ENCODE measurements at places on chromosomes 2 and 18. TPM values are rescaled to one million over a fixed set of nuclear protein-coding genes. Genes with fewer than 3 reads are reported as not detected.

HOXD9 gene
- polyA plus RNA-seq, result not detected

RBKS gene
- polyA plus RNA-seq, result 2.5 TPM

SPDYA gene
- not detected for polyA plus RNA-seq

HOXD10 gene
- not detected for polyA plus RNA-seq

ZDBF2 gene
- polyA plus RNA-seq, result 4.4 TPM

GRCh38 chr2:33292981-33293595, 183.4 kb upstream of the RASGRP3 start:
- DNase-seq, result no peak
- H3K4me1 ChIP-seq, result no peaks in the 10 kb centered on the region
- no peaks in the 10 kb centered on the region for H3K27me3 ChIP-seq
- H3K36me3 ChIP-seq, result no peaks in the 10 kb centered on the region
- no peak overlapping the region for H3K27ac ChIP-seq

DNA sequence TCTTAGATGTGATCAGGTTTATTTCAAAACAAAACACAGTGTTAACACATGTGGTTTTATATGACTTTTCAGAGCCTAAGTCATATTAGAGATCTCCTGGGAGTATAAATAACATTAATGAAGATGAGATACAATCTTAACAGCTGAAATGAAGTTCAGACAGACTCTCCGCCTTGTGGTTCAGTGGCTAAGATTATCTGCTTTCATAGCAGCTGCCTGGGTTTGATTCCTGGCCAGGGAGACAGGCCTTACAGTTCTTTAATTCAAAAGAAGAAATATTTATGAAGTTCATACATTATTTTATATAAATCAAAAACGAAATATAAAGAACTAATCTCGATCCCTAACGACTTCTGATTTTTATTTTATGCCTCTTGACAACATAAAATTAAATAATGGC, 35.2 kb upstream of the TTC32 start:
- no peak overlapping the region for H3K27ac ChIP-seq
- H3K4me1 ChIP-seq, result no peaks in the 10 kb centered on the region
- no peaks in the 10 kb centered on the region for H3K27me3 ChIP-seq

DNA sequence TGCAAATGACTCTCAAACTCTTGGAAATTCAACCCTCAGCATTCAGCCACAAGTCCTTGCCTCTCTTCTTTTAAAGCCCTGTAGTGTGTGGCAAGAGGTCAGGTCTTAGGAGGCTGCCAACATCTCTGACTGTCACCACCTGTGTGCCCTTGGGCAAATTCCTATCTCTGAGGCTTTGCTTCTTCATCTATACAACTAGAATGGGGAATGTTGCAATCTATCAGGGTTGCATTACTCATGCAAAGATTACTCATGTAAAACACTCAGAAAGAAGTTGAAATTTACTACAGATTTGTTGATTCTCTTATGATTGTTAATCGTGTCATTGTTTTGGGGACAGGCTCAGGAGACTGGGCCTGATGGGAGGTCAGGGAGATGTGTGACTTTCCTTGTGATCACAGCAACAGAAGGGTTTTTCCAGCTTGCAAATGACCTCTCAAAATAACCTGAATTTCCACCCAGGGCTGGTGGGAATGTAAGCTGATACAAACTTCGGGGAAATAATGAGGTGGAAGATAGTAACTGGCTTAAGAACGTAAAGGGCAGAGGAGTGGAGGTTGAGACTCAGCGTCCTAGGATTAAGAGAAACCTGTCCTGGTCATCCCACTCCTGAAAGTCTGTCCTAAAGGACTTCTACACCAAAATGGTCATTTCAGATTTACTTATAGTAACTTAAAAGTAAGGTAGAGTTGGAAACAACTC, 32.1 kb upstream of the SIGLEC15 start:
- H3K4me3 ChIP-seq, result no peak overlapping the region
- H3K27ac ChIP-seq, result no peak overlapping the region
- DNase-seq, result no peak
- no peaks in the 10 kb centered on the region for H3K27me3 ChIP-seq
- no peaks in the 10 kb centered on the region for H3K4me1 ChIP-seq

- no peaks in the 10 kb centered on the region for H3K36me3 ChIP-seq
- H3K4me1 ChIP-seq, result no peaks in the 10 kb centered on the region
- DNase-seq, result no peak
These were observed 60.7 kb downstream of the ANKRD62 start for GRCh38 chr18:12154361-12154760.

DNA sequence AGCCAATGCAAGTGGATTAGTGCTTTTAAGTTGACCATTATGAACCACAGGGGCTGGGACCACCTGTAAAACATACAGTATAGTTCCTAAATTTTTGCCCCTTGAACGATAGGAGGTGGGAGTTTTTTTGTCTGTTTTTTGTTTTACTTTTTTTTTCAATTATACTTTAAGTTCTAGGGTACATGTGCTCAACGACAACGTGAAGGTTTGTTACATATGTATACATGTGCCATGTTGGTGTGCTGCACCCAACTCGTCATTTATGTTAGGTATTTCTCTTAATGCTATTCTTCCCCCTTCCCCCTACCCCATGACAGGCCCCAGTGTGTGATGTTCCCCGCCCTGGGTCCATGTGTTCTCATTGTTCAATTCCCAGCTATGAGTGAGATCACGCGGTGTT, 1797.9 kb upstream of the PIK3C3 start:
- no peak overlapping the region for H3K27ac ChIP-seq
- H3K4me3 ChIP-seq, result no peak overlapping the region
- H3K4me1 ChIP-seq, result no peaks in the 10 kb centered on the region
- H3K36me3 ChIP-seq, result no peaks in the 10 kb centered on the region
- no peak for DNase-seq
- H3K27me3 ChIP-seq, result no peaks in the 10 kb centered on the region

DNA sequence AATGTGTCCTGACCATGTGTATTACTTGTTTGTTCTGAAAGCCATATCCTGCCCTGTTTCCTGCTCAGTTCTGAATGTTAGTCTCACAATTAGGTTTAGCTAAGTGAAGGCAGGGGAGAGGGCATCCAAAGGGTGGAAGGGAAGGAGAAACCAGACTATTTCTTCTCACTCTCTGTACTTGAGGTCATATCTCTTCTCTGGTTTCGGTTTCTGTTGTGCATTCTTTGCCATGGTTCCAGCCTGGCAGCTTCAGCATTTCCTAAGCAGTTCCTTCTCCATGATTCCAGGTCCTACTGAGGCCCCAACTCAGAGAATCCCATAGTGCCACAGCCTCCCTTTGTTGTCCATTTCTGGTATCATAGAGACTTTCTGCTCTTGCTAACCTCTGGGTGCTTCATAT, 40.3 kb upstream of the HNMT start:
- no peak overlapping the region for H3K27ac ChIP-seq
- H3K27me3 ChIP-seq, result no peaks in the 10 kb centered on the region
- no peak overlapping the region for H3K4me3 ChIP-seq
- DNase-seq, result no peak
- no peaks in the 10 kb centered on the region for H3K36me3 ChIP-seq

- H3K27me3 ChIP-seq, result no peaks in the 10 kb centered on the region
- H3K4me3 ChIP-seq, result no peak overlapping the region
- no peak for DNase-seq
- no peaks in the 10 kb centered on the region for H3K36me3 ChIP-seq
- H3K27ac ChIP-seq, result no peak overlapping the region
- H3K4me1 ChIP-seq, result no peaks in the 10 kb centered on the region
These were observed 42.9 kb upstream of the SPHKAP start for GRCh38 chr2:228224410-228224809.

- DNase-seq, result no peak
- no peaks in the 10 kb centered on the region for H3K27me3 ChIP-seq
- no peaks in the 10 kb centered on the region for H3K4me1 ChIP-seq
- H3K4me3 ChIP-seq, result no peak overlapping the region
These were observed 262.3 kb downstream of the NRXN1 start for GRCh38 chr2:50769406-50770181.

DNA sequence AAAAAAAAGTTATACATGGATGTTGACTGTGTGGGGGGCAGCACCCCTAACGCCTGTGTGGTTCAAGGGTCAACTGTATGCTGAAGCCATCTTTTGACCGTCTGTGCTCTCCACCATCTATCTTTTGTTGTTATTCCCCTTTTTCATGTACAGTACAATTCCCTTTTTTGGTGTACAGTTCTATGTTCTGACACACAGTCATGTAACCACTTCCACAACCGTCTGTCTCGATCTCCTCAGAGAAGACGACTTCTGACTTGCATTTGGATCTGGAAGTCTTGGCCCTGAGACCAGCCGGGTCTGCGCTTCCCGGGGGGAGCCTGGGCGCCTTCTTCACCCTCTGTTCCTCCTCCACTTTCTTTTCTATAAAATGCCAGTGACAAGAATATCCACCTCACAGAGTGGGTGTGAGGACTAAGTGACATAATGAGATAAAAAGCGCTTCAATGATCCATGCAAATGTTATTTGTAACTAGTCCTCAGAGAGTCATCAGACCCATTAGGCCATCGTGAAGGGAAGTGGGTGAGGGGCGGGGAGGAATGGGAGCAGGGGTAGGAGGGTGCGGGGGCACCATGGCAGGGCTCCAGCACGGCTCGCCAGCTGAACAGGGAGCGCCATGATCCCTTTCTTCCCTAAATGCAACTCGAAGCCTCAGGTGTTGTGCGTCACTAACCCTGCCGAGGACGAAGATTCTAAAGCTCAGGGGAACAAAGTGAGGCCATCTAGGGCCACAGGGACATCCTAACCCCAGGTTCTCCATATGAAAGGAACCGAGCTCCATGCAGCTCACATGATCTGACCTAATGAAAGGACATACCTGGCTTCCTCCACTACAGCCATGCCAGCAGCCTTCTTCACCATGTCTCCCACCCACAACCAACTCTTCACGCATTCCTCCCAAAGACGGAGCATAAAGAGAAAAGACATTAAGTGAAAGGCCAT, 16.6 kb downstream of the ADCY3 start:
- DNase-seq, result no peak
- peaks cover 2% of the 10 kb centered on the region for H3K36me3 ChIP-seq
- H3K27me3 ChIP-seq, result no peaks in the 10 kb centered on the region
- no peaks in the 10 kb centered on the region for H3K4me1 ChIP-seq
- H3K4me3 ChIP-seq, result no peak overlapping the region

GRCh38 chr2:196413821-196414274, 225.7 kb upstream of the CCDC150 start:
- no peak for DNase-seq
- H3K4me1 ChIP-seq, result peaks cover 6% of the 10 kb centered on the region
- no peak overlapping the region for H3K4me3 ChIP-seq
- H3K27ac ChIP-seq, result no peak overlapping the region

DNA sequence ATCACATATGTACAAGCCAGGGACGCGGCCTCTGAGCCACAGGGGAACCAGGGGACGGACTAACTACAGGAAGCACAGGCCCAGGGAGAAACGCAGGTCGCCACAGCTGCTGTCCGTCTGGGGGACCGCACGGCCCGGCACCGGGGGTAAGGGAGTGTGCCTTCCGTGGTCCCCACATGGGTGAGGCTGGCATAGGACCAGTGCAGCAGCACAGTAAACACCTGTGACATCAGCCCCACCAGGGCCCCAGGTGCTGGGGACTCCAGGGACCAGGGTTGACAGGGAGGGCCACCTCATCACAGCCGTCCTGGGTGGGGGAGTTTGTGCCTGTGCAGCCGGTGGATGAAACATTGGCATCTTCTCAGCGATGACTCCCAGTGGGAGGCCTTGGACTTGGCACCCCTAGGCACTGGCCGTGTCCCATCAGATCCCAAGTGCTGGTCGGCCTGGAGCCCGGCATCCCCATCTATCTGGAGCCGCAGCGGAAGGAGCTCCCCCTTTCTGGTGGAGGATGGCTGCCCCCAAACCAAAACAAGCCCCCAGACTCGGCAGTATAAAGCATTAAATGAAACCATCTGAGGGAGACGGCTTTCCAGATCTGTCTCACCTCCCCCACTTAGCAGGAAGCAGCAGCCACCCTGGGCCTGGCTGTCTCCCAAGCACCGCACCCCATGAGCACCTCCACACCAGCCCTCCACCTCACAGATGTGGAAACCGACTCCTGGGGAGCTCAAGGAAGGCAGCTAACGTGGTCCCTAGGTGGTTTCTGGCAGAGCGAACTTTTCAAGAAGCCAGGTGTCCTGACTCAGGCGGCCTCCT, 22.5 kb downstream of the AQP12A start:
- no peak overlapping the region for H3K27ac ChIP-seq
- no peaks in the 10 kb centered on the region for H3K27me3 ChIP-seq
- H3K4me3 ChIP-seq, result no peak overlapping the region
- H3K4me1 ChIP-seq, result no peaks in the 10 kb centered on the region

DNA sequence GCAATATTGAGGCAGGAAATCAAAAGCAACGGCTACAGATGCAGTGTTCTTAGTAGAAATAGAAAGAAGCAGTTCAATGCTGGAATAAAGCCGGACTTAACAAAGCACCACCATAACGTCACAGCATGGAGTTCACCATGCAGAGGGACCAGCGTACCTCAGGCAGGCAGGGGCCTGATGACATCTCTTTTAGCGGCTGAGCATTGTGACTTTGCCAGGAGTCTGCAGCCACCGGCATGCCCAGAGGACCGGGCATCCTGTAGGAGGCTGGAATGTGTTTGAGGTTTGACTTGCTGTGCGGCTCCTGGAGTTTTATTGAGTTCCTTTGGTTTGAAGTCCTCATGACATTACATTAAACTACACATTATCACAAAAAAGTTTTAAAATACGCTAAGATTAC, 139.8 kb downstream of the UXS1 start:
- H3K4me3 ChIP-seq, result no peak overlapping the region
- H3K27me3 ChIP-seq, result no peaks in the 10 kb centered on the region
- no peak for DNase-seq
- peaks cover 77% of the 10 kb centered on the region for H3K4me1 ChIP-seq
- H3K36me3 ChIP-seq, result no peaks in the 10 kb centered on the region

GRCh38 chr2:26875808-26876207, 27.9 kb downstream of the DPYSL5 start:
- DNase-seq, result no peak
- no peaks in the 10 kb centered on the region for H3K4me1 ChIP-seq
- no peaks in the 10 kb centered on the region for H3K36me3 ChIP-seq
- H3K27ac ChIP-seq, result no peak overlapping the region
- H3K27me3 ChIP-seq, result no peaks in the 10 kb centered on the region

DNA sequence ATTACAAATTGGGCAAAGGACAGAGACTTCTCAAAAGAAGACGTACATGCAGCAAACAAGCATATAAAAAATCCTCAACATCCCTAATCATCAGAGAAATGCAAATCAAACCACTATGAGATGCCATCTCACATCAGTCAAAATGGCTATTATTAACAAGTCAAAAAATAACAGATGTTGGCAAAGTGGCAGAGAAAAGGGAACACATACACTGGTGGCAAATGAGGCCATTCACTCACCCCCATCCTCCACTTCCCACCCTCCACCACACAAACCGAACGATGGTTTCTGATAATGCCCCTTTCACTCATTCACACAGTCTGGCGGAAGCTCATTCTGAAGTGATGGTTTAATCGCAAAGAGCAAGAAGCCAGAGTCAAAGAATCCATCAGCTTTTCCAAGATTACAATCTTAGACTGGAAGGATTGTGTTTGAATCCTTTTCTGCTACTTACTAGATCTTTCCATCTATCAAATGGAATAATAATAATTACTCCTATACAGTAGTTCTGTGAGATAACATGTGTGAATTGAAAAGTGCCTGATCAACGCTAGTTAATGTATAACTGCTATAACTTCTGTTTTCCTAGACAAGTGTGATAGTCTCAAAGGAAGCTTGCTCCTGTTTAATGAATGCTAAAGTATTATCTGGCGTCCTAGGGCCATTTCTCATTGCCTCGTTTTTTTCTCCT, 16.9 kb upstream of the CD28 start:
- no peaks in the 10 kb centered on the region for H3K27me3 ChIP-seq
- no peak overlapping the region for H3K27ac ChIP-seq
- H3K4me1 ChIP-seq, result no peaks in the 10 kb centered on the region
- no peak overlapping the region for H3K4me3 ChIP-seq
- no peaks in the 10 kb centered on the region for H3K36me3 ChIP-seq

Measured in CD4-positive, alpha-beta memory T cell (primary cell).